ENCODE measurements at places on chromosomes 5 and 9. TPM values are rescaled to one million over a fixed set of nuclear protein-coding genes. Genes with fewer than 3 reads are reported as not detected.

The SLC4A9 gene
- not detected for total RNA-seq

The NR4A3 gene
- 0.17 TPM for total RNA-seq

The POLK gene
- total RNA-seq = 31.6 TPM

The MORN5 gene
- total RNA-seq = not detected

The TMEFF1 gene
- total RNA-seq = 0.83 TPM

The PCDHGA4 gene
- 0.63 TPM for total RNA-seq

The GABRA1 gene
- 9.7 TPM for total RNA-seq

The FAM153A gene
- total RNA-seq = not detected

The DND1 gene
- total RNA-seq = 0.69 TPM

The OR1N2 gene
- not detected for total RNA-seq

The SPATA31A3 gene
- total RNA-seq = not detected

The NOXA1 gene
- total RNA-seq = not detected

The F2RL2 gene
- total RNA-seq = 0.39 TPM

The LCN10 gene
- not detected for total RNA-seq

The MIER3 gene
- total RNA-seq = 31.7 TPM

The HMGCR gene
- 52.5 TPM for total RNA-seq

The KIAA0825 gene
- 1.8 TPM for total RNA-seq

The AGTPBP1 gene
- 19.3 TPM for total RNA-seq

The KLHL3 gene
- total RNA-seq = 0.80 TPM

The LHX3 gene
- total RNA-seq = not detected

The SEMA6A gene
- 4.9 TPM for total RNA-seq

The HTR1A gene
- total RNA-seq = not detected

The DNM1 gene
- 12.3 TPM for total RNA-seq

The POLR3G gene
- 20.7 TPM for total RNA-seq

The LURAP1L gene
- total RNA-seq = 2.0 TPM

The IL7R gene
- total RNA-seq = 42.5 TPM

The ORM2 gene
- not detected for total RNA-seq

The CDC25C gene
- 60.2 TPM for total RNA-seq

The NPR3 gene
- 0.86 TPM for total RNA-seq

The GDA gene
- 3.7 TPM for total RNA-seq

The CYSRT1 gene
- not detected for total RNA-seq

The STPG3 gene
- total RNA-seq = not detected

The RANBP3L gene
- not detected for total RNA-seq

The SLC1A1 gene
- total RNA-seq = 11.8 TPM

The IL4 gene
- not detected for total RNA-seq

The ENG gene
- 4.1 TPM for total RNA-seq
